Stimulated activated CD8-positive, alpha-beta memory T cell treated with anti-CD3 and anti-CD28 coated beads, Interleukin-4, amount 100 ng/mL, for 1 hour (primary cell): ENCODE measurements at places on chromosomes 3 and 15.

DNA sequence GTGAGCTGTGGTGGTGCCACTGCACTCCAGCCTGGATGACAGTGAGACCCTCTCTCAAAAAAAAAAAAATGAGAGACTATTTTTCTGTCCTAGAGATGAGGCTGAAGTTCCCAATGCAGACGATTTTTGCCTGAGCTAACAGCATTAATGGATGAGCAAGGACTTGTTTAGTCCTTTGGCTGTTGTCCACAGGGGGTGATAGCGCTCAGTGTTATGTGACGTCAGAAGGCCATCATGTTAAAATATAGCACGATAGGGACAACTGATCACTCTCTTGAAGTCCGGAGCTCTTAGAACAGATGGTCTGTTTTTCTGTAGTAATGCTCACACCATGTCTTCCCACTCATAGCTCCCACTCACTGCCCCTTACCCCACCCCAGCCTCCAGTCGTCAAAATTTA, 6.8 kb downstream of the TRNT1 start:
- no peak for DNase-seq

DNA sequence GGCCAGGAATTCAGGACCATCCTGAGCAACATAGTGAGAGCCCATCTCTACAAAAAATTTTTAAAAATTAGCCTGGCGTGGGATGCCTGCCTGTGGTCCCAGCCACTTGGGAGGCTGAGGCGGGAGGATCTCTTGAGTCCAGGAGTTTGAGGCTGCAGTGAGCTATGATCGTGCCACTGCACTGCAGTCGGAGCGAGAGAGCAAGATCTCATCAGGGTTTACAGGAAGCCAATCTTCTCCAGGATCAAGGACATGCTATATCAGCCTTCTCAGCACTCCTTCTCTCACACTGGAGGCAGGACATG, 451 bp upstream of the STOML1 start:
- DNase-seq: no peak

DNA sequence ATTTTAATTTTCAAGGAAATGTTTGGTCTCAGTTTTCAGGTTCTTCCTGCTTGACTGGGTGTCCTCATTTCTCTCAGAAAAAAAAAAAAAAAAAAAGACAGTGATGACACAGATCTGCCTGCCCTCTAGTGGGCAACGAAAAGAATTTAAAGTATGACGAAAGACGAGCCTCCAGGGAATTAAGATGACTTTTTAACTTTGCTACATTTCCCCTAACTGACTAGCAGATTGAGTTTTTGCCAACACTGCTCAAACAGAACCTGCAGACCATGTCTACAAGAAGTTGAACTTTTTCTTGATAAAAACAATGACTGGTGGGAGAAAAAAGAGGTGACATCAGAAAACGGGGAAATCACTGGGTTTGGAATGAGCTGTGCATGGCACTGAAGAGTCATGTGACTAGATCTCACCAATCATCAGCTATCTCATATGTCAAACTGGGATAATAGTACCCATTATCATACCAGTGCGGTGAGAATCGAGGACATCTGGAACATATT, 40.8 kb downstream of the EOMES start:
- DNase-seq: no peak

DNA sequence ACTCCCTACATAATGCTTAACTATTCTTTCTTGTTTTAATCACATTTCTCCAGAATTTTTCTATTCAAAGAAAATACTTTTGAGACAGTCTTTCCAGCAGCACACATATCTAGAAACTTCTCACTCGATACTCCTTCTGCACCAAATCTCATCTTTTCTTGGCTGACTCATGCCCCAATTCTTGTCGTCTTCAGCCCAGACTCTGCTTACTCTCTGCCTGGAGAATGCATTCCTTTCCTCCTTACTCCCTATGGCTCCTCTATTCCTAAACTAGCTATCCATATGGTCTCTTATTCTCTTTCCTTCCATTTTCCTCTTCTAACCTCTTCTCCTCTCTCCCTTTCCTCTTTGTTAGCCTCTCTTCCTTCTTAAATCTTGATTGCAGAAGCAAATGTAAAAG, 158.7 kb downstream of the GBE1 start:
- DNase-seq: no peak

GRCh38 chr15:57403566-57404325, 27.4 kb downstream of the CGNL1 start:
- no peak for DNase-seq

GRCh38 chr3:150747886-150748683, 14.9 kb downstream of the SIAH2 start:
- no peak for DNase-seq

DNA sequence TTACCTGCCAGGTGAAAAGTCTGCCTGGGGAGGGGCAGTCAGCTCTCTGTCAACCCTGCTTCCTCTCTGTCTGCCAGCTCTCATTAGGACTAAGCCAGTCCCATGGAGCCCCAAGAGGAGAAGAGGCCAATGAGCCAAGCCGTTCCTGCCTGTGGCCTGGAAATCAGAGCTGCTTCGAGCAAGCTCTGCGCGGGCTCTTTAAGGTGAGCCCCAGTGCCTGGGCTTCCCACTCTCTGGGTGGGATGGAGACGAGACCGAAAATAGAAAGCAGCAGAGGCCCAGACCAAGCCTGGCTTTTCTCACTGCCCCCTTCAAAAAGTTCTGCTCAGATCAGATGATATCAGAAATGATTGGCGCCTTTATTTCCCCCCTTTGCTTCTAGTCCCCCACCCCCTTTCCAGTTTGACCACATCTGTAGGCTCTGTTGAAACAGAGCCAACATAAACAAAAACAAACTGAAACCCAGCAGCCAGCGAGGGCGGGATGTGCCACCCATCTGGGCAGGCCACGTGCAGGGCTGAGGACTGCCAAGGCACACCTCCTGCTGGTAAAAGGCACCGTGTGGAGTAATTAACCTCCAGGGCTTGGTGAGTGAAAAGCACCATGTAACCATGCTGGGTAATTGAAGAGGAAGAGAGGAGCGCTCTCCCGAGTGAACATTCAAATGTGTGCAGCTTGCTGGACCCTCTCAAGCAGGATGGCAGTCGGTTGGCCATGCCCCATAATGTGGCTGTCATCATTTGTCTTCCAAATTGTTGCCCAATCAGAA, 471.0 kb upstream of the PROK2 start:
- DNase-seq: peak; percentile 9

- DNase-seq: no peak
These were observed 89.3 kb upstream of the CPNE4 start for GRCh38 chr3:132124096-132124495.

DNA sequence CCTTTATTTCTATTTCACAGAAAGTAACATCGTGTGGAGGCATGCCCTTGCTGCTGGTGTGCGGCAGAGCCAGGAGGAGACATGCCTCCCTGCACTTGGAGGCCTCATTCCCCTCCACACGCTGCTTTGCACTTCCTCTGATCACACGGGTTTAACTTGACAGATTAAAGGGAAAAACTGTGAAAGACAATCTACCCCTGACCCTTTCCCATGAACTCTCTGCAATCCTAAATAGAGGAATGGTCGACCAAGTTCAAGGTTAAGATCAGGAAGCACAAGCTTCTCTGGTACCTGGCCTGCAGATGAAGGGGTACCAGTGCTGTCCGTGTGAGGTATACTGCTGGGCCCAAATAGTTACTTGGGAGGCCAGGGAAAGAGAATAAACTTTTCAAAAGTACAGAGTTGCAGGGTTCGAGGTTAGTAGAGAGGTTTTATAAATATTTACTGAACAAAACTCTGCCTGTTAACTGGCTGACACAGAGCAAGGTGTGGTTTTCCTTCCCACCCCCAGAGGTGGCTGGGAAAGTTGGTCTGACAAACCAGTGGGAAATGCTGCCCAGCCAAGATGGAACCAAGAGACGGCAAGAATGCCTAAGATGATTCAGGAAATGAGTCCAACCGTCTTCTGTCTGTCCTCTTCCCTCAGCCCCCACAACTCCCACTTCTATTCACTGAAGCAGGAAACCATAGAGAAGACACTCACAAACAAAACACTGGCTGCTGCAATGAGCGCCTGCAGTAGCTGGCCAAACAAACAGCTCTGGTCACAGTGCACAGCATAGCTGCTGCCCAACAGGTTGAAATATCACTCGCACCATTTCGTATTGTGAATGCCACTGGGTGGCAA, 79.6 kb downstream of the IGF2BP2 start:
- no peak for DNase-seq

GRCh38 chr15:60800299-60801072, 321.5 kb upstream of the ICE2 start:
- no peak for DNase-seq

DNA sequence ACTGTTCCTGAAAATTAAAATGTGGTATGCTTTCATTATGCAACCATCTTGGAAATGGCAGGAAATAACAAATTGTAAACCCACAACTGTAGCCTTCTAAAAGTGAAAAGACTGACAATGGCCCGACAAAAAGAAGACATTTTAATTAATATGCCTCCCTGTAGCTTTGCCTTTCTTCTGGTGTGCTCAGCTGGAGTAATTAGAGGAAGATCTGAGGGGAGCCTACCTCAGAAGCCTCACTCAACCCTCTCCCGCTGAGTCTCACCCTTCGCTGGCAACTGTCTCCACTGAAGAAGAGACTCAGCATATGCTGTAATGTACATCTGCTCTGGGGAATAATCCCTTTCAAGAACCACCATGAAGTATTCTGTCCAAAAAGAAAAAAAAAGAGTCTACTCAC, 104.7 kb upstream of the SETMAR start:
- no peak for DNase-seq

DNA sequence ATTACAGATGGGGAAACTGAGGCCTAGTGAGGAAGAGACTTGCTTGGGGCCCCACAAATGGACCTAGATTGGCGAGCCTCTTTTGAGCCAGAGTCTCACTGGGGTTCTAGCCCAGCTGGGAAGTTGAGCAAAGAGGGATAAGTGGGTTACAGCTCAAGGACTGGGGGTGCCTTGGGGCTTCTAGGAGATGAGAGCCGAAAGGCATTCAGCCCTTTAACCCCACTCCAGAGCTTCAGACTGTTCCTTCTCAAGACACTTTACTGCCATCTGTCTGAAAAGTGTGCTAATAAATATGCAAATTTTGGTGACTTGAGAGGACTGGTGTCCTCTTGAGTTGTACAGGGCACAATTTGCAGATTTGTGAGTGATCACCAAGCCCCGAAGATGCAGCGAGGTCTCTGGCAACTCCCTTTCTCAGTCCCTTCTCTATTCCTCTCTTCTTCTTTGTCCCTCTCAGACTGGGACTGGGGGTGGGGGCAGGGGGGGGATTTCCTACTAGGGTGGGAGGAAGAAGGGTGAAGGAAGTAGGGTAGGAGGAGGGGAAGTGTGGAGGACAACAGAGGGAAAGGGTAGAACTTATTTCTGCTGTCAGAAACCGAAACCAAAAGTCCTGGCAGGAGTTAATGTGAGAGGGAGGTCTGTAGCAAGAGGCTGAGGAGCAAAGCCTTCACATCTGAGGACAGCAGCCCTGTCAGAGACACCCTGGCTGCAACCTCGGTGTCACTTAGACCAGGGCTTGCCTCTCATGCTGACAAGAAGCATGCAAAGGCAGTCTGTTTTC, 16.2 kb upstream of the ANKDD1A start:
- DNase-seq: no peak

DNA sequence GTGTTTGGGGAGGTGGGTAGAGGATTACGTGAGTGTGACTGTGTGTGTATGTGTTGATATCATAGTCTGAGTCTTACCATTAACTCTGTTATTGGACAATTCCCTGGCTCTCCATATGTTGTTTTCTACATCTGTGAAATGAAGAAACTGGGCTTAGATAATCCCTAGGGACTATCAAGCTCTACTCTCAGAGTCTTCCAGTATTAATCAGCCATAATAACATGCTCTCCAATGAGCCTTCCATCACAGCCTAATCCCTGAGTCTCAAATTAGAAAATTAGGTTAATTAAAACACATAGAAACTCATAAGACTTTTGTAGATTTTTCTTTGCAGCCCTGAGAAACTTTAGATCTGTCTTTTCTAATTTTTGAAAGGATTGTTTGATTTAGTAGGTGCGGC, 404.2 kb upstream of the RARB start:
- DNase-seq: no peak

GRCh38 chr15:95887666-95888390, 442.7 kb upstream of the NR2F2 start:
- no peak for DNase-seq

DNA sequence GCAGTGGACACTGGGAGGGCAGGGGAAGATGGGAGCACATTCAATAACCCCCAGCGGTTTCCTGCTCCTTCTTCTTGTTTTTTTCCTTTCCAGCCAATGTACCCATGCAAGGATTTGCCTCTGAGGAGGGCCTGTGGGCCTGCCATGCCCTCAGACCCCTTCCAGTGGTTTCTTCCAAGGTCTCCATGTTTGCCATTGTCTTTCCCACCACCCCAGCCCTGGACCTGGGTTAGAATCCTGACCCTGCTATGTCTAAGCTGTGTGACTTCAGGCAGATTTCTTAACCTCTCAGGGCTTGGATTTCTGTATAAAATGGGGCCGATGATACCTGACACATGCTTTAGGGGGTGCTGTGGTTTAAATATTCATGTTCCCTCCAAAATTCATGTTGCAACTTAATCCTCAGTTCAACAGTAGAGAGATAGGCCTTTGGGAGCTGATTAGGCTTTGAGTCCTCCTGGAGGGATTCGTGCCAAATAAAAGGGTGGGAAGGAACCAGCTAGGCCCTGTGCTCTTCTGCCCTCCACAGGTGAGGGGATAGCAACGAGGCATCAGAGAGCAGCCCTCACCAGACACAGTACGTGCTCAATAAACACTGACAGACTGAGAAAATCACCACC, 46.3 kb upstream of the FLNB start:
- DNase-seq: no peak

GRCh38 chr3:57446318-57446841, 97.8 kb downstream of the DNAH12 start:
- DNase-seq: no peak

- DNase-seq: no peak
These were observed 486.2 kb downstream of the IGSF11 start for GRCh38 chr3:118548434-118548833.

DNA sequence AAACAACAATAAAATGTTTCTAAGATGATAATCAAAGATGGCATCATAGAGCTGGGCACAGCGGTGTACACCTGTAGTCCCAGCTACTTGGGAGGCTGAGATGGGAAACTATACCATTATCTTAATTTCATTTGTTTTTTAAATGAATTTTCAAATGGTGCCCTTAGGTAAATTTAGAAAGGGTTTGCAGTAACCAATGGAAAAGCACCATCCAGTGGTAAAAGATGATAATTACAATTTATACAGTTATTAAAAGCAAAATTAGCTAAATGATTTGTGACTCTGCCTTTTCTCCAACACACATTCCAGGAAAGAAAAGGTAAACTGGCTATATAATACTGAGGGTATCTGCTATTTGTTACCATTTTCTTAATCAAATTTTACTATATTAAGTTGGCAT, 14.4 kb upstream of the ANKRD28 start:
- no peak for DNase-seq

- no peak for DNase-seq
These were observed 603.5 kb downstream of the MECOM start for GRCh38 chr3:169060037-169060436.

GRCh38 chr3:69250014-69250413, 127.6 kb upstream of the LMOD3 start:
- DNase-seq: no peak

- no peak for DNase-seq
These were observed 31.5 kb downstream of the CLEC3B start for GRCh38 chr3:45057557-45057956.

GRCh38 chr3:12994607-12995388, 78.4 kb downstream of the IQSEC1 start:
- DNase-seq: peak; percentile 73
